ENCODE measurements at places on chromosomes 13 and 19.

GRCh38 chr19:55702131-55702627, 27.2 kb downstream of the EPN1 start:
- no peak for DNase-seq

DNA sequence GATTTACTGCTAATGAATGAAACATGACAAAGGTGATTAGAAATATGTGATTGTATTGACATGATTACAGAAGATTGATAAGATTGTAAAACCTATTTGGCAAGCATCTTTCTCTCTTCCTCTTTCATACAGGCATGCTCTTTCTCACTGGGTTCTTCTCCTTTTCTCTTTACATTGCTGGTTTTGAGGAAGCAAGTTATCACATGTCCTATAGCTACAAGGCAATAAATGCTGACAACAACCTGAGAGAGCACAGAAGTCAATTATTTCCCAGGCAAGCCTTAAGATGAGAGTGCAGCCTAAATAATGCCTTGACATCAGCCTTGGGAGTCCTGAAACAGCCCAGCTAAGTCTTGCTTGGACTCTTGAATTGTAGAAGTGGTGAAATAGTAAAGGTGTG, 875.0 kb downstream of the SLITRK1 start:
- DNase-seq = no peak

- no peak for DNase-seq
These were observed 108.4 kb downstream of the KLF5 start for GRCh38 chr13:73167028-73167820.

- DNase-seq = peak; percentile 41
These were observed 8.8 kb upstream of the TNFSF9 start for GRCh38 chr19:6521718-6522646.
